ENCODE measurements at places on chromosomes 1 and 21.

GRCh38 chr21:42067531-42068255, 3.4 kb upstream of the UMODL1 start:
- no peak for DNase-seq

GRCh38 chr1:18111605-18112297, 4.2 kb downstream of the IGSF21 start:
- no peak for DNase-seq

DNA sequence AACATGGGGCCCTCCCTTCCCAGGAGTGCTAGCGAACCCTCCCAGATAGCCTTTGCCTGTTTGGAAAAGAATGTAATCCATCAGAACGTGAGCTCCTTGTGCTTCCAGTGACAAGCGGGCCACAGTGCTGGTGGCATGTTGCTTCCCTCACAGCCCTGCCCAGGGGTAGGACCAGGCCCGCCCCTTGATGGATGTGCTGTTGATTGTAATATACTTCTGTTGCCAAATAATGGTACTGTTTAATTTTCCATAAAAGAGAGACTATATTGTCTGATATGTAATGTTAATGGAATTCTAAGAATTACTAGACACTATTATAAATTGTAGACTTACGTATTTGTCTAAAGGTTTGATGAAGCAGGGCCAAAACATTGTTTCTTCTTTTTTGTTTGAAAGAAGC, 16.4 kb downstream of the ATP5PO start:
- DNase-seq = no peak

DNA sequence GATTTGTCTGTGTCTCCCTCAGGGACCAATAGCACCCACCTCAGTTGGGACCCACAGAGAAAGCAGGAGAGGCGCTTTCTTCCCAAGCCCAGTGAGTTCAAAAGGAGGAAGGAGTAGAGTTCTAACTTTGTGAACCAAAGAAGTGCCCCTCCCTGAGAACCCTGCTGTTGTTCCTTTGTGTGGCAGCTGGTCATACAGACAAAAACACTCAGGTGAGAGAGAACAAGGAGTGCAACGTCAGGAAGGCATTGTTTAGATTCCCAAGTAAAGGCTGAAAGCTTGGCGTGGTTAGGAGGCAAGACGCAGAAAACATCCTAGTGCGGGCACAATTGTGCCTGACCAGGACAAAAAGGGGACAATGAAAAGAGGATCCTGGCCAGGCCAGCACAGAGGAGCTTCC, 654.6 kb downstream of the KIF26B start:
- peak; percentile 53 for DNase-seq

DNA sequence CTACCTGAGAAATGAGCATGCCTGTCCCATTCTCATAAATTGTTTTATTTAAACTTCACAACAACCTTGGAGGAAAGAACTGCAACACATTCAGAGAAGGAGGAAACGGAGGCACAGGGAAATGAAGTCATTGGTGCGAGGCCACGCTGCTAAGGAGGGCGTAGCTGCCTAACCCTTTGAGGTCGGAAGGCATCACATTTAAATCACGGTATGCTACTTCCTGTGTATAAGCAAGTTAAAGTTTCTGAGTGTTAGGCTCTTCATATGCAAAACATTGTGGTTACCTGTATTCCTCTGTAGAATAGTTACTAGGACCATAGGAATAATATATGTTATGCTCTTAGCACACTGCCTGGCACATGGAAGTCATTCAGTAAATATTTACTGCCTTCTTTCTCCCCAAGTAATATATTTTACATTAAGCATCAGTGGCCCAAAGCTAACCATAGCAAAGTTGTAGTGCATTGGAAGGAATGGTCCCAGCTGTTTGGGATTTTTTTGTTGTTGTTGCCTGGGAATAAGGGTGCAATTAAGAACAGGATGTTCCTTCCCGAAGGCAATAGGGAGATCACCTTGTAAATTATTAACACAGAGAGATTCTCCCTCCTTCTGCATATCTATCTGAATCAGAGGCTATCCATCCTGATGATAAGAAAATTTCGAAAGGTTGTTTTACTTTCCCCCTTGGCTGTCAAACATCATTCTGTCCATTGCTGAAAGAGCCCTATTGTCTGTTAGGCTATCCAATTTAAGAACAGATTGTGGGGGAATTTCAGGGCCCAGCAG, 192.2 kb upstream of the C8B start:
- DNase-seq = peak; percentile 4

DNA sequence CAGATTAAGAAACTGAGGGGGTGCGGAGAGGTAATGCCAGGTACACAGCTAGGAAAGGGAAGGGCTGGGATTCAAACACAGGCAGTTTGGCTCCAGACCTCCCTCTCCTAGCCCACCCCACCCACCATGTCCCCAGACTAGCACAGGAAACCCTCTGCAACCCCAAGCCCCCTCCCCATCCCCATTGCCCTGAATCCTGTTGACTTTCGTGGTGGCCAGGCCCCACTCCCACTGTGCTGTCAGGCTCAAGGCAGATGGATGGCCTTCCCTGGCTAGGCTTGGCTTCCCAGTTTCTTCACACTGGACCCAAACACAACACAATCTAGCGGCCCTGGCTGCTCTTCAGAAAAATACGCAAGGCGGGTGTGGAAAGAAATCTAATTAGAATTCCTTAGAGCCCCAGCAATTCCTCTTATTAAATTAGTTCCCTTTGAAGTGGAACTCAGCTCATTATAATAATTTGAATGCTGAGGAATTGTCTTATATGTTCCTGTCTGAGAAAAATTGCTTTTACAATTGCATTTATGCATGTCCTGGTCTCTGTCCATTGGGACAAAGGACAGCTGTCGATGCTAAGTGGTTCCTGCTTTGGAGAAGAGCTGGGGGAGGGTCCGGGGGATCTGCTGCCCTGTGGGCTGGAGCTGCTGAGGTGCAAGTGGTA, 97.4 kb downstream of the SYF2 start:
- no peak for DNase-seq

GRCh38 chr1:209224886-209225285, 358.6 kb upstream of the CAMK1G start:
- DNase-seq = no peak

DNA sequence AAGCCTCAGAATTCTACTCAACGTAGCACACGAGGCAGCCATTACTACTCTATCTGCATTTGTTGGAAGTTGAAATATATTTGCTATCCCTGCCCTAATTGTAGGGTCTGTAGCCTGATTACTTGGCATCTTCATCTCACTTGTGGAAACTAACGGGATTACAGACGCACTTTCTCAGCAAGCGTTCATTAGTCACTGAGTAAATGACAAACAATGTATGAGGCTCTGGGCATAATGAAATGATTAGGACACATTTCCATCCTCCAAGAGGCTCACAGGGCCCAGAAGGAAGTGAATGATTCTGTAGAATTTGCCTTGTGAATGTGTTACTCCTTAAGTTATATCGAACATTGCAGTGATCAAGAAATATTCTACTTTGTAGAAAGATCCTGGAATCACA, 78.1 kb downstream of the KIF26B start:
- DNase-seq = no peak

- peak; percentile 59 for DNase-seq
Measured at GRCh38 chr1:93635614-93636543, 45.8 kb downstream of the BCAR3 start.

DNA sequence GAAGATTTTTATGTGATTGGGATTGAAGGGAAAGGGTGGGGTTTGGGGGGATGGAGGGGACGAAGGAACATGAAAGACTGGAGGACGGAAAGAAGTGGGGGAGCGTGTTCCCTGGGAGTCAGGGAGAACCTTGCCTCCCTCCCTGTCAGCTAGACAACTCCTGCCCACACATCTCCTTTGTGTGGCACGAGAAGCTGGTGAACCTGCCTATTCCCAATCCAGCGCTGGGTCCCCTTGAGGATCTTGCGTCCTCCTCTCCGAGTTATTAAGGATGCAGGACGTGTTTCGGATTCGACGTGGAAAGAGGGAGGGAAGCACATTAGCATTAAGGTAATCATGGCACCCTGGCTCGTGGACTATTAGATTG, 1.4 kb downstream of the LRRC7 start:
- peak; percentile 14 for DNase-seq

Data from H7 (cell line).